Stimulated activated CD4-positive, alpha-beta T cell treated with anti-CD3 and anti-CD28 coated beads, Interleukin-1b, Interleukin-23, amount 100 ng/mL, for 24 hours (primary cell): ENCODE measurements at places on chromosomes 16 and 17.

GRCh38 chr16:24324421-24324820, 68.3 kb downstream of the CACNG3 start:
- DNase-seq: no peak

DNA sequence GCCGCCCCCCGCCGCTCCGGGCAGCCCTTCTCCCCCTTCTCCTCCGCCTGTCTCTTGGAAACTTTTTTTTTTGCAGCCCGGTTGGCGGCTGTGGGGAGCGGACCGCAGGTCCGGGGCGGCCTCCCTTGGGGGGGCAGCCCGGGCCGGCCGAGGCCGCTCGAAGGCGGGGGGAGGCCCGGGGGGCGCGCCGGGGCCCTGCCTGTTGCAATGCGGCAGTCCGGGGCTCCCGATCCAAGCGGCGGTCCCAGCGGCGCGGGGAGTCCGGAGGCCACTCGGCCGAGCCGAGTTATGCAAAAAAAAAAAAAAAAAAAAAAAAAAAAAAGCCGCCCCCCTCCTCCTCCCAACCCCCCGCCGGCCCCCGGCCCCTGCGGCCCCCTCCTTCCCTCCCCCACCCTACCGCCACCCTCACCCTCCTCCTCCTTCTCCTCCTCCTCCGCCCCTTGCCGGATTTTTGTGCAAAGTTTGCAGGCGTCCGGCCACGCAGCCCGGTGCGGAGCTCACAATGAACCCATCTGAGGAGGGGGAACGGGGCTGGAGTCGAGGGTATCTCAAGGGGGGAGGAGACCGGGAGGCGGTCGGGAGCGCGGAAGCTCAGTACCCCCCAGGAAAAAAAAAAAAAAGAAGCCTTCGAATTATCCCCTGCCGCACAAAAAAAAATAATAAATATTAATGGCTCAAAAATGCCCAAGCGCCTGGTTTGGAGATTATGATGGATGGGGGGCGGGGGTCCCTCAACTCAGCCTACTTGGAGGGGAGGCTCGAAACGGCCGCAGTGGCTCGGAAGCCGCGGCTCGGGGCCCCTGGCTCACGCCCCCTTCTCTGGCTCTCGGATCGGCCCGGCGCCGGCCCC, at the start of gene ZNF423:
Gene ZNF423, minus strand, starts transcription at position 291 of the 850 bp plus-strand sequence. CDS start 338 bp downstream, outside the sequence.
- DNase-seq: no peak

- no peak for DNase-seq
Measured at GRCh38 chr17:496761-497160, 144.2 kb upstream of the RPH3AL start.

- no peak for DNase-seq
Measured at GRCh38 chr17:68357886-68358285, 66.6 kb downstream of the ARSG start.

- DNase-seq: no peak
Measured at GRCh38 chr17:40309031-40309948, at the start of gene RARA. Gene RARA (plus strand): TSS chr17:40309180. CDS start chr17:40331219, 22,039 bp downstream.

DNA sequence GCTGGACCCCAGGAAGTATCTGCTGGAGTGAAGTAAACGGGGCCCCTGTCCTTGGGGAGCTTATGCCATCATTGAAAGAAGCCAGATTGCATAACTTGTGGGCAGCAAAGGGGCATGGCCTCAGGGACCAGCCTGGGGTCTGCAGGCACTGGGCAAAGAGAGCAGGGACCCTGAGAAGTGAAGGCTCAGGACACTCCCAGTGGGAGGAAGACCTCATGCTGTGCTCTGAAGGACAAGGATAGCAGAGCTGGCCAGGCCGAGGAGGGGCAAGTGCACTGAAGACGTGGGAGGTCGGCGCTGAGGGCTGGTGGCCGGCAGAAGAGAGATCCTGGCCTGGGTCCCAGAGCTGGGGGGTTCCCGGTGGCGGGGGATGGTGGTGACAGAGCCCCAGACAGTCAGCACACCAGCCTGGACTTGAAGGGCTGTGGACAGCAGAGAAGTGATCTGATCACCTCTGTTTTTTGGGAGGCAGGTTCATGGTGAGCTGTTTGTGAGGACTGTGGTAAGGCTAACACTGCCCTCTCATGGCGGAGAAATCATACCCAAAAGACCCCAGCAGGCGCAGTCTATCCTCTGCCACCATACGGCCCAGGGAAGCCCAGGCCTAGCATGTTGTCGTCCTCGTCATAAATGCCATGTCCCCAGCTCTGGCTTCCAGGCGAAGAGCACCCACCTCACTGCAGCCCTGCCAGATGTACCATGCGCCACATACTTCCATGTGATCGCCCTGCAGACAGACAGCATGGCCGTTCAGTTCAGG, 7.1 kb upstream of the CNP start:
- DNase-seq: no peak

GRCh38 chr17:75604034-75604695, 16.6 kb downstream of the MYO15B start:
- no peak for DNase-seq

GRCh38 chr16:81520560-81521135, 76.0 kb downstream of the CMIP start:
- no peak for DNase-seq

- no peak for DNase-seq
Measured at GRCh38 chr17:4766201-4766600, 5.5 kb upstream of the TM4SF5 start.

- no peak for DNase-seq
Measured at GRCh38 chr17:74362810-74363498, 1.3 kb upstream of the BTBD17 start.

GRCh38 chr17:72587773-72588511, 467.1 kb downstream of the SOX9 start:
- DNase-seq: no peak

DNA sequence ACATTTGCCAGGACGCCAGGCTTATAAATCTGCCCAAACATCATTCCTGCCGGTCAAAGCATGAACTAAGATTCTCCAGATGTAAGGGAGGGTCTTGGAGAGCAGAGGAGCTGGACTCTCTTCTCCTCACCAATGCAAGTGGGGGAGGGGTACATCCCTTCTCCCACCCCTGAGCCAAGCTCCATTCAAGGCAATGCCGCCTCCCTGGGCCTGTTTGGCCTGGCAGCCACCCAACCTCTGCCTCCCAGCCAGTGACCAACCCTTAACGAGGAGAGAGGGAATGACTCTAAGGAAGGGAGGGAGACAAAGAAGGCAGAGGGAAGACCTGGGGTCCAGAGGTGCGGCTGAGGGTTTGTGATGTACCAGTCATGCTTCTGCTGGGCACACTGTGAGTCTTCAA, 13.8 kb downstream of the C17orf50 start:
- DNase-seq: no peak

DNA sequence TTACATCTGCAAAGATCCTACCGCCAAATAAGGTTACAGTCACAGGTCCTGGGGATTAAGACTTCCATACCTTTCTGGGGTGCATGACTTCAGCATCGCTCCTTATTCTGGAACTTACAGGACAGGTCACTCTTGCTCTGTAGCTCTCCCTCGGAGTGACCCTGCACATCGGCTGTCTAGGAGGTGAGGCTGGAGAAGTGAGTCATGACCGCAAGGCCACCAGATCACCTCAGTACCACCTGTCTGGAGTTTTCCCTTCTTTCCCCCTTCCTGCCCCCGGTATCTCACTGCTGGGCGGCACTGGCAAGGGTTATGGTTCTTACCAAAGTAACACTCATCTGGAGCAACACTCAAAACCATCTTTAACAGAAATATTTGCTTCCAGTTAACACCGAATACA, 374.8 kb downstream of the SLC39A11 start:
- no peak for DNase-seq

DNA sequence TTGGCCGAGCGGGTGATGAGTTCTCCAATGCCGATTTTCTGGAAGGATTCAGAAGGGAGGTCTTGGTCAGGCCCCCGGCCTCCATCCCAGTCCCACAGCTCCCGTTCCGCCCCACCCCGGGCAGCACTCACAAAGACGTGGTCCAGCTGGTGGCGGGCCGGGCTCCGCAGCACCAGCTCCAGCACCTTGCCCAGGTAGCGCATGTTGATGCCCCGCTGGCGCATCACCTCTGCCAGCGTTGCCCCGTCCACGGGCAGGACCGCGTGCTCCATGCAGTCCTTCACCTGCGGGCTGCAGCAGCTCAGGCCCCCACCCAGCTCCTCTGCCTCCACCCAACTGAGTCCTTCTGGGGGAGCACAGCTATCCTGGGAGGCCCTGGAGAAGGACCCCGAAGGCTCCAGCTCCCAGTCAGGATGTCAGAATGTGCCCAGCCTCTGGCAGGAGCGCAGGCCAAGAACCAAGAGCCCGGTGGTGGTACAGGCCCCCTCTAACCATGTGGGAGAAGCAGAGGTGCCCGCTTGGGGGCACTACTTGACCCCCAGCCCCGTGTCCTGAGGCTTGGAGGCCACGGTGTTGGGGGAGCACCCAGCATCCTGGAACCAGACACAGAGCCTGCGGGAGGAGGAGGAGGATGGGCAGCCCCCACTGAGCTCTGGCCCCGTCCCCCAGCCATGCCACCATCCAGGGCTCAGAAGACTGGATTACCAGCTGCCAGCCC, 16.2 kb downstream of the CLUH start:
- DNase-seq: no peak

DNA sequence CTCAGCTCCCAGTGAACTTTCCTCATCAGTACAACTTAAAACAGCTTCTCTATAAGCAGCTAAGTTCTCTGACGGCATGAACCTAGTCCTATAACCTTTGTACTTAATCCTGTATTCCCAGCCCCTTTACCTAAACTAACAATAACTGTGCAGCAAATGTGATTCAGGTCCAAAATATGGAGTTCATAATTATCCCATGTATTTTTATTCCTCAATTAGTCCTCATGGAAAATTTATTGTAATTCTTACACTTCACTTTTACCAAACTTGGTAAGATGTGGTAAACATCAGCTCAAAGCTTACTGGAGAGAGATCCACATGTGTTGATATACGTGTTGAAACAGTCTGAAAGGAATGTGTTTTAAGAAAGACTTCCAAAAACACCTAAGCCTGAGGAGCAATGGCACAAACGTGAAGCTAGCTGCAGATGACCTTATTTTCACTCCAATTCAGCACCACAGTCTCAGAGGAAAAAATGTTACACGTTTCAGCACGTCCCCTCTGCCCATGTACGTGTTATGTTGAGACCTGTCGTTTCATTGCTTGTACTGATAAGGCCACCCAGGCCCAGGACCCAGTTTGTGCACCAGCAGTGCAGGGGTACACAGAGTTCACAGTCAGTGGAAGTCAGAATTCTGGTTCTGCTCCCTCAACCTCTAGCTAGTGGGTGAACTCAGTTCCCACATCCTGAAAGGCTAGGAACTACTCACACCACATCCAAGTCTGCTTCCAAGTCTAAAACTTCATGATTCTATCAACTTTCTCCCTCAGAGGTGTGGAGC, 7.1 kb downstream of the USP31 start:
- no peak for DNase-seq

DNA sequence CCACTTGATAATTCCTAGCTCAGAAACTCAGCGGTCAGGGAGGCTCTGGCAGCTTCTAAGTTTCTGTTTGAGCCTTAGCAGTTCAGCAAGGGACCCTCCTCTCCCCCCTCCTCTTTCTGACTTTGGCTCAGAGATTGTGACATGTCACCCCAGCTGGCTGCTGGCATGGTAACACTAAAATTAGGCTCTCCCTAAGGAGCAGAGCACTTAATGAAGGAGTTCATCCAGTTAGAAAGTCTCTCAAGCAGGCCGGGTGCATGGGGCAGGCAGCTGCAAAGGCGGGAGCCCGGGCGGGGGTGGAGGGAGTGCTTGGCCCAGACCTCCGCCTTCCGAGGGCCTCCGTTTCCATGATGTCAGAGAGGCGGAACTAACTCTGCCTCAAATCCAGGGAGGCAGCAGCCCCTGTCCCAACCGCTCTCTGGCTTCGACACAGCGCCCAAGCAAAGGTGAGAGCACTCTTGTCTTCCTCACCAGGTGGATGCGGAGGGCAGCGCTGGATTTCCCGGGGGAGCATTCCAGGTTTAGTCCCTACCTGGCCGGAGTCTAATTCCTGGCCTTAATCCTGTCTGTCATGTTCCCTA, 128.0 kb upstream of the PLCG2 start:
- no peak for DNase-seq

DNA sequence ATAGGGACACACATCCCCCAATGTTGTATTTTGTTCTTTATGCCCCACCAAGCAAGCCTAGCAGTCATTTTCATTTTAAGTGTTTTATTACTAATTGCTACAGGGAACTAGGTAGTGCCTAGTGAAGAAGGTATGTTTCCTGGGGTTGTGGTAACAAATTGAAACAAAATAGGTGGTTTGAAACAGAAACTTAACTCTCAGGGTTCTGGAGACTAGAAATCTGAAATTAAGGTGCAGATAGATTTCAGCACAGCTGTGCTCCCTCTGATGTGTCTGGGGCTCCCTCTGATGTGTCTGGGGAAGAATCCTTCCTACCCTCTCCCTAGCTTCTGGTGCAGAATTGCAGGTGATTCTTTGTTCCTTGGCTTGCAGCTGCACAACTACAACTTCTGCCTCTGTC, 390.1 kb downstream of the ZFHX3 start:
- DNase-seq: no peak

DNA sequence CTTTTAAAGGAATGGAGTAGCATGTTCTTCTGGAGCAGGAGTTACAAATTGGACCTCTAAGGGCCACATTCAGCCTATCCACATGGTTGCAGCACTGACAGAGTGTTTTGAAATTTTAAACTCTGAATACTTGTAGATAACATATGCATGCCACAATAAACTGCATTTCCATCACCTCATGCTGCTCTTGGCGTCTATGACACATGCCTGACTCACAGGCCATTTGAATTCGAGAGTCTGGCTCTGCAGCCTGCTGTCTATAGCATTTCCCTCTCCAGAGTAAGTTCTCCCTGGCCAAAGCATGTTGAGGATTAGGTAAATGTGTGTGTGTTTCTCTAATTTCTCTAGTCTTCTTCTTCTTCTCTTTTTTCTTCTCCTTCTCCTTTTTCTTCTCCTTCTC, 28.7 kb upstream of the MYOCD start:
- DNase-seq: no peak

DNA sequence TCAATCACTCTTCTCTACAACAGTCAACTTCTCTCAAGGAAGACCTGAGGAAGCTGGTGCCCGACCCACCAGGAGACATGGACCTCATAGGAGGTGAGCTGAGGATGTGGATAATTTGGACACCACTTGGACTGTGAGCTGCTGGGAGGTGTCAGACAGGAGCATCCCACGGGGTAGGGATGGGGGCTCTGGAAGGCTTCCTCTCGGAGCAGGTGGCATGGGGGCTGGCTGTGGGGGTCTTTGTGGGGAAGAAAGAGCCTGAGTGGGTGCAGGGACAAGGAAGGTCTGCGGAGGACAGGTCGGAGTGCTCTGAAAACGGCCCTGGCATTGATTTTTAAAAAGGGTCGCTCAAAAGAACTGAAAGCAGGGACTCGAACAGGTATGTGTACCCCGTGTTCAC, 64.0 kb downstream of the TBC1D16 start:
- no peak for DNase-seq

DNA sequence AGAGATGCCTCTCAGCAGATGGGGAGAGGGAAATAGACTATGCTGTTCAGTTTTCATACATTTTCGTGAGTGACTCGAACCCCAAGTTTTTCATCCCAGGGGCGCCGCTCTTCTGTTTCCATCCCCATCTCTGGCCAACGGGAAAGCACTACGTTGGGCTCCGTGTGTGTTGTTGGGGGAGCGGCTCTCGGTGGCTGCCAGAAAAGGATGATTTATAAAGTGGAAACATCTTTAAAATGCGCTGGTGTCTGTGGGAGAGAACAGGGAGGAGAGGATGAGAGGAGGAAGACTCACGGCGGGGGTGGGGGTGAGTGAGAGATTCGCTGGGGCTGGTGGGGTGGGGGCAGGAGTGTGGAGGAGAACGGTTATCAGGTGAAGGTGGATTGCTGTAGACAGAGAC, 5.8 kb downstream of the TBX4 start:
- no peak for DNase-seq

GRCh38 chr17:76811834-76812233, 56.4 kb upstream of the MGAT5B start:
- no peak for DNase-seq
